ENCODE measurements at places on chromosomes 5 and 9. TPM values are rescaled to one million over a fixed set of nuclear protein-coding genes. Genes with fewer than 3 reads are reported as not detected.

- DNase-seq: no peak
Measured at GRCh38 chr9:77978086-77978781, 53.4 kb downstream of the GNAQ start.

Gene CDKN2A
- 19.3 TPM for total RNA-seq

Gene SLC6A3
- not detected for total RNA-seq

DNA sequence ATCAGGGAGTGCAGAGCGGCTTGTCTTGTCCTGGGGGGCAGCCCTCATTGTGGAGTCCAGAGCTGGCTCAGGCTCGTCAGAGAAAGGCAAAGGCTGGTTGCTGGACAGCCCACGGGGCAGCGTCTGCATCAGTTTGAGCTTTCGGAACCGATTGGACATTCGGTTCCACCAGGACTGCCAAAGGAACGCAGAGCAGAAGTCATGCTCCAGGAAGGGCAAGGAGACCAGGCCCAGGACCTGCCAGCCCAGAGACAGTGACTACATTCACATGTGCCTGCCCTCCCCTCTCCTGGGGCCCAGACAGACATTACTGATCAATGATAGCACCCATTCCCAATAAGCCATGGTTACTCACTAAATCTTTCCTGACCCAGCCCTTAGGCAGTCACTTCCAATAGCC is 18.1 kb downstream of the ANKS6 start:
- no peak for DNase-seq

DNA sequence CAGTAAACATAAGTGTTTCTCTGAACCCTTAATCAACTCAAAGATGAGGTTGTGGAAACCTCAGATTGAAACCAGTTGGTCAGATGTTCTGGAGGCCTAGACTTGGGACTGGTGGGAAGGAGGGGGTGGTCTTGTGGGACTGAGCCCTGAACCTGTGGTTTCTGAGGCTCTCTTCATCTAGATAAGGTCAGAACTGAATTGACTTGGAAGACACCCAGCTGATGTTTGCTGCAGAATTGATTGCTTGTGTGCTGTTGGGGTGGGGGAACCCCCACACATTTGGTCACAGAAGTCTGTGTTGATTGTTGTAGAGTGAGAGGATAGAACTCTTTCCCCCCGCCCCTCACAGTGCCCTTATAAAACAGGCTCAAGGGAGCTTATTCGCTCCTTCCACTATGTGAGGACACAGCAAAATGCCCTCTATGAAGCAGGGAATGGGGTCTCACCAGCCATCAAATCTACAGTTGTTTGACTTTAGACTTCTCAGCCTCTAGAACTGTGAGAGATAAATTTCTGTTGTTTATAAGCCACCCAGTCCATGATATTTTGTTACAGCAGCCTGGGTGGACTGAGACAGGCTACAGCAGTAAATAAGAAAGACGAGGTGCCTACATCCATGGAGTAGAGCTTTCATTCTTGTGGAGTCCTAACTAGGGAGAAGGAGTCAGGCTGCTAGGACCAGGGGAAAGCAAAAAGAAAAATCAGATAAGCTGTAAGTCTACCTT is 25.7 kb upstream of the UGCG start:
- no peak for DNase-seq

GRCh38 chr5:133309984-133310621 is 258.3 kb downstream of the HSPA4 start:
- no peak for DNase-seq

Gene PCDHGA5
- 0.23 TPM for total RNA-seq

Gene SH3TC2
- total RNA-seq: not detected
